ENCODE measurements at places on chromosomes 1 and 21.

DNA sequence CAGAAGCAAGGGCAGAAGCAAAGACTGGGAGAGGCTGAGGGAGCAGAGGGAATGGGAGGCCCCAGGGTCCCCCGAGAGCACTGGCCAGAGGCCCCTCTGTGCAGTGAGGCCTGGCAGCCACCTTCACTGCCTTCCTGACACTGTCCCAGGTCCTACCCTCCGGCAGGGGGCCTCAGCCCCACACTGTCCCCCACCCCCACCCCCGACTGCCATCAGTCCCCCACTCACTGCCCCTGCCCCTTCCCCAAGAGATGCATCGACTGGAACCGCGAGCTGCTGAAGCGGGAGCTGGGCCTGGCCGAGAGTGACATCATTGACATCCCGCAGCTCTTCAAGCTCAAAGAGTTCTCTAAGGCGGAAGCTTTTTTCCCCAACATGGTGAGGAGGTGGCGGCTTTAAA is 13.0 kb upstream of the PADI6 start:
- DNase-seq: no peak

GRCh38 chr21:45537746-45538291 is 4.4 kb downstream of the SLC19A1 start:
- no peak for DNase-seq

GRCh38 chr1:40633523-40633922 is 32.0 kb downstream of the RIMS3 start:
- DNase-seq: no peak

- DNase-seq: no peak
These were observed 82.0 kb downstream of the TGFBR3 start for GRCh38 chr1:91803847-91804545.

DNA sequence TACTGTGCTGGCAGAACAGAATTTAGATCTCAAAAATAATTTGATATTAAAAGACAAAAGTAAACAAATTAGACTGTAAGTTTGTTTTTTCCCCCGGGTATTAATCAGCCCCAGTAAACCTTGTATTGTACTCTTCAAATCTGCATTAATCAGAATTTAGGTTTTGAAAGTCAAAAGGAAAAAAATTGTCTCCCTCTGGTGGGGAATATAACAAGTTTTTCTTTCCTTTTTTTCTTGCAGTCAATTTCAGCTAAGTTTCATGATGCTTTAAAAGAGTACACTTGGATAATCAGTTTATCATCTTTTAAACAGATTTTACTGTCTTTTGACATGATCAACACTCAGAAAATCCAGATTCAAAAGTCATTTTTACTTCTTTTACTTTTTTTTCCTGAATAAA is 134.5 kb upstream of the PKN2 start:
- no peak for DNase-seq

DNA sequence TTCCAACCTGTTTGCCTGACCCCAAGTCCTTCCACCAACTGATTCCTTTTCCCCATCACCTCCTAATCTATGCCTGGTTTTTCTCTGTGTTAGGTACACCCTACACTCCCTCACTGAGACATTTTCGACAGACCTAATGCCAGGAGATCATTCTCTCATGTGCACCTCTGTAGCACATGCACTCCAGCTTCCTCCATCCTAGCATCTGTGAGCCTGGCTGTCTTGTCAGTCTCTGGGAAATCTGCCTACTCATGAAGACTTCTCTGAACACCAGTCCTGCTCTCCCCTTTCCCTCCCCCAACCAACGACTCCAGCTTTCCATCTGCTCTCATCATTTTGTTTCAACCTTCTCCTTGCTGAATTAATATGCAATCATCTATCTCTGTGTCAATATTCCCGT is 987 bp downstream of the MED8 start:
- no peak for DNase-seq

DNA sequence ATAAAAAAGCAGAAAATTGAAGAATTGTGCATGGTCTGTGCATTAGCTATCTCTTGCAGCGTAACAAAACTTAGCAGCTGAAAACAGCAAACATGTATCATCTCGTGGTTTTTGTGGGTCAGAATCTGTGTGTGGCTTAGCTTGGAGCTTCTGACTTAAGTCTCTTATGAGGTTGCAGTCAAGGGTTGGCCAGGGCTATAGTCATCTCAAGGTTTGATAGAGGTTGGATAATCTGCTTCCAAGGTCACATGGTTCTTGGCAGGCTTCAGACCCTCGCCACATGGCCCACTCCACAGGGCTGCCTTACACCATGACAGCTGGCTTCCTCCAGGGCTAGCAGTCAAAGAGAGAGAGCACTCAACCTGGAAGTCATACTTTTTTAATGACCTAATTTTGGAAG is 35.9 kb downstream of the CNST start:
- DNase-seq: no peak

DNA sequence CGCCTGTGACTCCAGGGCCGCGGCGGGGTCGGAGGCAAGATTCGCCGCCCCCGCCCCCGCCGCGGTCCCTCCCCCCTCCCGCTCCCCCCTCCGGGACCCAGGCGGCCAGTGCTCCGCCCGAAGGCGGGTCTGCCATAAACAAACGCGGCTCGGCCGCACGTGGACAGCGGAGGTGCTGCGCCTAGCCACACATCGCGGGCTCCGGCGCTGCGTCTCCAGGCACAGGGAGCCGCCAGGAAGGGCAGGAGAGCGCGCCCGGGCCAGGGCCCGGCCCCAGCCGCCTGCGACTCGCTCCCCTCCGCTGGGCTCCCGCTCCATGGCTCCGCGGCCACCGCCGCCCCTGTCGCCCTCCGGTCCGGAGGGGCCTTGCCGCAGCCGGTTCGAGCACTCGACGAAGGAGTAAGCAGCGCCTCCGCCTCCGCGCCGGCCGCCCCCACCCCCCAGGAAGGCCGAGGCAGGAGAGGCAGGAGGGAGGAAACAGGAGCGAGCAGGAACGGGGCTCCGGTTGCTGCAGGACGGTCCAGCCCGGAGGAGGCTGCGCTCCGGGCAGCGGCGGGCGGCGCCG is at the start of gene SIM2:
Gene SIM2 (plus strand): TSS at position 135 of the 565 bp plus-strand sequence. CDS start 632 bp downstream, outside the sequence.
- no peak for DNase-seq

GRCh38 chr1:154773551-154773950 is 96.5 kb downstream of the KCNN3 start:
- no peak for DNase-seq

GRCh38 chr1:234398849-234399381 is 25.7 kb downstream of the COA6 start:
- no peak for DNase-seq

DNA sequence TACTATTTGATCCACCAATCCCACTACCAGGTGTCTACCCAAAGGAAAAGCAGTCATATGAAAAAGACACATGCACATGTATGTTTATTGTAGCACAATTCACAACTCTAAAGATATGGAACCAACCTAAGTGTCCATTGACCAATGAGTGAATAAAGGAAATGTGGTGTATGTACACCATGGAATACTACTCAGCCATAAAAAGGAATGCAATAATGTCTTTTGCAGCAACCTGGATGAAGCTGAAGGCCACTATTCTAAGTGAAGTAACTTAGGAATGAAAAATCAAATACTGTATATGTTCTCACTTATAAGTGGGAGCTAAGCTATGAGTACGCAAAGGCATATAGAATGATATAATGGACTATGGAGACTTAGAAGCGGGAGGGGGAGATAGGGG is 12.6 kb downstream of the ADIPOR1 start:
- no peak for DNase-seq

GRCh38 chr1:93989601-93990000 is 80.4 kb upstream of the GCLM start:
- DNase-seq: no peak

GRCh38 chr1:156652131-156652991 is 10.4 kb downstream of the BCAN start:
- DNase-seq: no peak

- DNase-seq: no peak
These were observed 33.3 kb downstream of the ZNF281 start for GRCh38 chr1:200376528-200376927.

GRCh38 chr1:24888971-24889676 is 41.0 kb downstream of the RUNX3 start:
- DNase-seq: no peak

- no peak for DNase-seq
These were observed 132.2 kb downstream of the CASZ1 start for GRCh38 chr1:10664251-10664650.
